ENCODE measurements at places on chromosomes 3 and 15.

GRCh38 chr15:32867313-32867626 lies 149.5 kb downstream of the GREM1 start:
- no peak for DNase-seq

GRCh38 chr3:23804441-23805209 lies 1.1 kb upstream of the UBE2E1 start:
- DNase-seq, result no peak

DNA sequence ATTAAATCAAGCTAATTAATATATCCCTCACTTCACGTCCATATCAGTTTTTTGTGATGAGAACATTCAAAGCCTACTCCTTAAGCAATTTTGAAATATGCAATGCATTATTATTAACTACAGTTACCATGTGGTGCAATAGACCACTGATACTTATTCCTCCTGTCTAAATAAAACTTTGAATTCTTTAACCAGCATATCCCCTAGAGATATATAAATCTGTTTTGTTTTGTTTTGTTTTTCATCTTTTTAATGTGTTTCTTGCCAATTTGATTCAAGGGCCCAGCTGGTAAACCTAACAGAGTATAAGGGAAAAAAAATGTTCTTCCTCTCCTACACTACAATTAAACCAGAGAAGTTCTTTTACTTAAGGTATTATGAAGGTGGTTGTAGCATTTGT lies 524.2 kb downstream of the NAALADL2 start:
- DNase-seq, result no peak

GRCh38 chr3:141273700-141274410 lies 42.2 kb downstream of the PXYLP1 start:
- DNase-seq, result no peak

DNA sequence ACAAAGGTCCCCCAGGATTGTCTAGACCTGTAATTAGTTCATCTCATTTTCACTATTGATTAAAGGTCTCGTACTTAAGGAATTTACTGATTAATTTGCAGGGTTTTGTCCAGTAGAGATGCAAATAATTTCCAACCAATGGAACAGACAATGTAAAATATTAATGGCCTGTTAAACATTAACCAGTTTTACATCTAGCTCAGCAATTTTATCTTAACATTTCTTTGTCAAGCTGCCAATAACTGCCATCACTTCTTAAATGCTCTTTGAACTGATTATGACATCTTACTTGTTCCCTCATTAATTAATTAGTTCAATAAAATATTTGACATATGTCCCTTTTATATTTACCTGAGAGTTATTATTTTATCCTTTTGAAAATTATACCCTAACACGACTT lies 9.4 kb upstream of the STRIT1 start:
- no peak for DNase-seq

DNA sequence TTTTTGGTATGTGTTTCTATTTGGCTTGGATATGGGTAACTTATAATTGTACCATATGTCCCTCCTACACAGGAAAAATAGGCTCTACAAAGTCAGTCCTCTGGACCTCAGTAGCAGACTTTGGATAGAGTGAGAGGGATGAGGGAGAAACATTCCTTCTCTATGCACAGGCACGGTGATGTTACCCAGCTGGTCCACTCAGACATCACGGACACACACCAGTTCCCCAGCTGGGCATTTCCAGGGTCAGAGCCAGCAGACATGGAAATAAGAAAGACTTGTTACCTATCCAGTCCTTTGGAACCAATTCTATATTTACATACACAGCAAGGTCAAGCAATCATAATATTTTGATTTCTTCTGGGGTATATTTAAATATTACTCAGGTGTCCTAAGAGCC lies 433.1 kb upstream of the KCNMB2 start:
- no peak for DNase-seq
